ENCODE measurements at places on chromosomes 1 and 21.

- DNase-seq, result no peak
Observed at GRCh38 chr1:70583522-70583921, 172.5 kb downstream of the CTH start.

- no peak for DNase-seq
Observed at GRCh38 chr21:45220071-45220481, 67.6 kb downstream of the POFUT2 start.

DNA sequence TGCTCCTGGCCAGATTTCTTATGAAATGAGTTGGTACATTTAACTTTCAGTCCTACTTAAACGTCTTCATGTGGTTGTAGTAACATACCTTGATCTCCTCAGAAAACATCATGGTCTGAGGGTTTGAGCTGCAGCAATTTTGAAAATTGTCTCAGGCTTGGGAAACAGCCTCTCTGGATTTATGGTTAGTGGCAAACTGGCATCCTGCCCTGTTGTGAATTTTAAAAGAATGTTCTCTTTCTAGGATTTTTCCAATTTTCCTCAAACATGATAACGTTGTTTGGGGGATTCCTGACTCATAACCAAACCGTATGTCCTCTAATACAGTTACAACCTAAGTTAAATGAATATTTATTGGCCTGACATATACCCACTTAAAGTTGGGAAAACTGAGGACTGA, 624.4 kb downstream of the LMO4 start:
- no peak for DNase-seq

- no peak for DNase-seq
Observed at GRCh38 chr1:167710836-167711235, 10.9 kb upstream of the MPZL1 start.

GRCh38 chr1:77831976-77832711, 52.7 kb downstream of the MIGA1 start:
- no peak for DNase-seq

DNA sequence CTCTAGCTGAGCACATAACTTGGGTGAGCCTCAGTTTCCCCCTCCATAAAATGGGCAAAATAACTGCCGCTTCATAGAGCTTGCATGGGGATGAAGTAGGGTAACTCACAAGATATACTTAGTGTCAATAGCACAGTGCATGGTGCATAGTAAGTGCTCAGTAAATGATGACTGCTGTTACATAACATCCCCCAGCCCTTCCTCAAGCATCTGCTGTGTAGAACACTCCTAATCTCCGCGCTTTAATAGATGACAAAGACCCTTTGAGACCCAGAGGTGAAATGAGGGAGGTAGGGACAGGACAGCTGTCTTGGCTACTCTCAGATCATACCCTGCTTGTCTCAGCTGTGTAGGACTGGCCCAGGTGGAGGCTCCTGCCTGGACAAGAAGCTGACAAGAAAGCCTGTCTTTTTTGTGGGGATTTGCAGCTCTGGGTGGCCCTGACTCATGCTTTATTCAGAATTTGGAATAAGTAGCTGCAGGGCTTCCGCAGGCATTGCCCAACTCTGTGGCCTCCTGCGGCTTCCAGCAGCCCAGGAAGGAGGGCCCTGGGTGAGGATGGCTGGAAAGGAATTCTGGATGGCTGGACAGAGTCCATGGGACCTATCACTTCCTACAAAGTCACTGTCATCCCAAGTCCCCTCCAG, 20.7 kb upstream of the PADI4 start:
- DNase-seq, result no peak

- DNase-seq, result no peak
Observed at GRCh38 chr1:98919211-98919610, 85.5 kb downstream of the PLPPR5 start.

GRCh38 chr1:223331929-223332328, 32.0 kb downstream of the SUSD4 start:
- no peak for DNase-seq

DNA sequence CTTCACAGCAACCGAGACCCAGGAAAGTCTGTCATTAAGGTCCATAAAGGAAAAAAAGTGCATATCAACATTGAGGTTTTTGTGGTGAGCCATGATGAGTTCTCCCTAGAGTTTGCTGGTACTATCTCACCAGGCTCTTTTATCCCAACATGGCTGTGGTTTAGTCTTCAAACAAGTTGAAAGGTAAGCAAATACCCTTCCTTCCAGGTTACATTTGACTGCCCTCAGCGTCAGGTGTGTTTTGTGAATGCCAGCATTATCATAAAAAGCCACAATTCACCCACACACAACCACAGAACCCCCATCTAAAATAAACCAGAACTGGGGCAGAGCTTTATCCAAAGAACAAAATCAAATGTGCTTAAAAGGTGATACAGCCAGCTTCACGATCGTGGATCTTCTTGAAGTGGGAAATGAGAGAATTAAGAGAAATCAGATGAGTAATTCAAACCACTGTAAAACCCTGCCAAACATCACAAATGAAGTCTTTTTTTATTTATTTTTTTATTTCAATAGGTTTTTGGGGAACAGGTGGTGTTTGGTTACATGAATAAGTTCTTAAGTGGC, 64.7 kb downstream of the SETD4 start:
- peak; percentile 82 for DNase-seq

DNA sequence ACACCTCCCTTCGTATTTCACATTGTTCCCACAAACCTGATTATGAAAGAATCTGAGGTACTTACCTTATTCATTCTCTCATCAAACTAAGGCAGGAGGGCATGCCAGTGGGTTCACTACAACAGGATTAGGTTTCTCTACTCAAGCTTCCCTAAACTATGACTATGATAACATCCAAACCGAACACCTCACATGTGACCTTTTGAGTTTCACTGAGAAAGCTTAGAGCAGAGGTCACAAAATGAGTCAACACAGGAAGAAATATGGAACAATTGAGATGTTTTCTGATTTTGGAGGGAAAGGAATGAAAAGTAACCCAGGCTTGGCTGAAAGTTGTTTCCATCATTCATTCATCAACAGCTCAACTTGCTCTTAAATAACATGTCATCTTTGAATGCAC, 24.1 kb downstream of the UBR4 start:
- DNase-seq, result no peak

- no peak for DNase-seq
Observed at GRCh38 chr1:47782414-47783166, 214.6 kb downstream of the TRABD2B start.

DNA sequence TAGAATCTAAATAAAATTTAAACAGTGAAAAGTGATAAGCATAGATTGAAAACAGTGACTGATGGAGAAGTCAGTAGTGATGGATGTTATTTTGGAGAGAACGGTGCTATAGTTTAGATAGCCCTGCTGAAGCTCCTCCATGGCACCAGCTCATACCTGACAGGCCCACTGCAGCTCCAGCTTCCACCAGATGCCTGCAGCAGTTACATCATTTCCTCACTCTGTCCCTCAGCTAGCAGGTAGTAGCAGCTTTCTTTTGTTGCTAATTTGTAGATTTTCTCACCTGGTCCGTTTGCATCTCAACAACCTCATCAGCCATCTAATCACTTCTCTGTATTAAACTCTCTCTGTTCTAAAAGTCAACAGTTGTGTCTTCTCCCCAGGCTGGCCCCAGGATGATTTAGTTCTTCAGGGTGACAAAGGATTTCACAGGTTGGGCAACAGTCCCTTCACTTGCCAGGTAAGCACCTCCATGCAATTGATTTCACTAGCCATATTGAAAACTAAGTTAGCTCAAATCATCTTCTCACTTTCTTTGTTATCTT, 128.3 kb downstream of the LMX1A start:
- no peak for DNase-seq

GRCh38 chr1:225578251-225578977, 74.5 kb downstream of the ENAH start:
- no peak for DNase-seq

DNA sequence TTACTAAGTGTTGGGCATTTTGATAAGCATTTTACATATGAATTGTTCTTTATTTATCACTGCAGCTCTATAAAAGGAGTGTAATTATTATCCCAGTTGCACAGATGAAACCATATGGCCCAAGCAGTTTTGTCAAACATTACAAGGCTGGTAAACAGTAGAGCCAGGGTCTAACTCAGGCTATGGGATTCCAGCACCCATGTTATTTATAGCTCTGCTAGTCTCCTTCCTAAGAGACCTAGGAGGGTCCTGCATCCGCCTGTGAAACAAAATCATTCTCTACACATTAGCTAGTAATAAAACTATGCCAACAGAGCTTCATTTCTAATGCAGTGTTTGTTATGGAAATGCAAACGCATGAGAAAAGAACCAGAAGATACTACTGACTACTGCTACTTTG, 58.6 kb downstream of the IL23R start:
- DNase-seq, result no peak

DNA sequence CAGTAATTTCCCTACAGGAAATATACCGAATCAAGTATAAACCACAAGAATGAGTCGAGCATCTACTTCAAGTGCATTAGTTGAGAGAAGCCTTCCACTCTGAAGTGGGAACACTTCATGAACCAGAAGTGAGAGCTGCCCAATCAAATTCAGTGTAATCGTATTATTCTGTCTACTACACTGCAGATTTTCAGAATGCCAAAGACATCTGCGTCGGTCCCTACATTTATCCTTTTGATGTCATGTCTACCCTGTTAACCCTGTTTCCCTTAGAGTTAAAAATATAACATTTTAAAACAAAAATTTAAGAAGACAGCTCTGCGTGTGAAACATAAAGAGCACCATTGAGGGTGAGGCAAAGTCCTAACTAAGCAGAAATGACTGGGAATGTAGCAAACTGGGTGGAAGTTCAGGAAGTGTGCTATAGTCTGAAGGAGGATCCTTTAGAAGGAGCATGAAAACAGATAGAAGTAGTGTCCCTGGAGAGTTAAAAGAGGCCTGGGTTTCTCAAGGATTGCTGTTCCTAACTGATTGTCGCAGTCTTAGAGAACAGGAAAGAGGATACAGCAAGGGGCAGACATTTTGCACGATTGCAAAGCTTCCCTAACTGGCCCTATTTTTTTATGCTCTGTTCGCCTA, 291.2 kb downstream of the PTPRC start:
- peak; percentile 34 for DNase-seq

GRCh38 chr1:218299416-218299815, 14.3 kb downstream of the RRP15 start:
- DNase-seq, result no peak

GRCh38 chr21:25133939-25134338, 473.3 kb downstream of the MRPL39 start:
- no peak for DNase-seq

DNA sequence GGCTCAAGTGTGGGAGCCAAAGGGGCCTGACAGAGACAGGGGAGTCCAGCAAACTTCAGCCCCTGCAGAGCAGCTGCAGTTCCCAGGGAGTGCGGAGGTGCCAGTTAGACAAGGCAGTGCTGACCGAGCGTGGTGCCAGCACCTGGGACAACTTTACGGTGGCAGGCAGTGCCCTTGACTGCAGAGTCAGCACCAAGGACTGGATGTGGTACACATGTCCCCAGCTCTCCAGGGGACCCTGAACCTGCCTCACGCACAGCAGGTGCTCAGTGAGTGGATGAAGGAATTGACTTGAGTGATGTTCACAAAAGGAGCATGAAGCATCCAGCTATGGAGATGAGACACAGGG, 296.5 kb downstream of the SIPA1L2 start:
- no peak for DNase-seq

- DNase-seq, result no peak
Observed at GRCh38 chr21:44838951-44839350, 21.1 kb upstream of the SUMO3 start.

GRCh38 chr1:51313961-51314777, 16.2 kb downstream of the TTC39A start:
- no peak for DNase-seq

DNA sequence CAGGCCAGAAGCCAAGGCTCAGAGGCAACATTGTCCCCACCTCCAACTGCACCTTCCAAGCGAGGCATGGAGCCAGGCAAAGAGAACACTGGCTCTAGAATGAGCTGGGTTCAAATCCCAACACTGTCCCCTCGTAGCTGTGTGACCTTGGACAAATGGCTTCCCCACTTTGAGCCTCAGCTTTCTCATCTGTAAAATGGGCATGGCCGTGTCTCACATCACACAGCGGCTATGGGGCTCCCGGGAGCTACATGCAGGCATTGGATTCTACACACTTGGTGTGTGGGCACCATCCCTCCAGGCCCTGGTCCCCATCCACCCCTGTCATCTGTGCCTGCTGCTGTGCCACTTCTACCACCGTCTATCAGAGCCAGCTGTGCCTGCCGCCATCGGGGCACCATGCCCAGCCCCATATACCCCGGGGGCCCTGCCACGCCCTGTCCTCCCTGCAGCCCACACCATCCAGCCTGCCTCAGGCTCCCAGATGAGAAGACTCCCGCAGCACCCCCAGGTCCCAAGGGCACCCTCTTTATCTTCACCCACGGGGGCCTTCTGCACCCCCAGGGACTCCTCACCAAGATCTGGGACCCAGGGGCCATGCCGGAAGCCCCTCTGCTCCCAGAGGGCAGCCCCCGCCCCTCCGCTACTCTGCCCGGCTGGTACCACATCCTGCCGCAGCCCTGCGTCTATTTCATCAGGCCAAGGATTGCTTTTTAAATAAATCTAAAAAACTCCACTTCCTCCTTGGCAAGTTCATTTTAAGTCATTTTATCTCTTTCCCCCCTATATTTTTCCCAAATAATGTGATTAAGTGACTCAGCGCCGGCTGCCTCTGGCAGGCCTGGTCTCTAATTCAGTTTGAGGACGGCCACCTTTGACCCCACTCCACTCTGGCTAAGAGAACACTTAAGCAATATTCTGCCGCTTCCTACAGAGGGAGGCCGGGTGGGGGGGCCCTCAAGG, 107.8 kb upstream of the TARDBP start:
- DNase-seq, result no peak

DNA sequence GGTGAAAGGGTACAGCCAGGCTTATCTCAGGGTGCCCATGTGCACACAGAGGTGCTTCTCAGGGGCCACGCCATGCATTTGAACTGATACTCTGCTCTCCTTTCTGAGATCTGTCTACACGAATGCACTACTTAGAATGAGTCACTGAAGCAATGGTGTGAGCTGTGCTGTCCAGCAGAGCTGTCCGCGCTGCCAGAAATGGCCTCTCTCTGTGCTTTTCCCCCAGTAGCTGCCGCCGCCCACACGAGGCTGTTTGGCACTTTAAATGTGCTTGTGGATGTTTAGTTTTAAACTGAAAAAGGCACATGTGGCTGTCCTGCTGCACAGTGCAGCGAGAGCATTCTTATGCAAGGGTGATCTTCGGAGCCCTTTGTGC, 87.1 kb upstream of the COL6A1 start:
- no peak for DNase-seq

- DNase-seq, result peak; percentile 21
Observed at GRCh38 chr1:177340601-177341067, 169.9 kb downstream of the BRINP2 start.

DNA sequence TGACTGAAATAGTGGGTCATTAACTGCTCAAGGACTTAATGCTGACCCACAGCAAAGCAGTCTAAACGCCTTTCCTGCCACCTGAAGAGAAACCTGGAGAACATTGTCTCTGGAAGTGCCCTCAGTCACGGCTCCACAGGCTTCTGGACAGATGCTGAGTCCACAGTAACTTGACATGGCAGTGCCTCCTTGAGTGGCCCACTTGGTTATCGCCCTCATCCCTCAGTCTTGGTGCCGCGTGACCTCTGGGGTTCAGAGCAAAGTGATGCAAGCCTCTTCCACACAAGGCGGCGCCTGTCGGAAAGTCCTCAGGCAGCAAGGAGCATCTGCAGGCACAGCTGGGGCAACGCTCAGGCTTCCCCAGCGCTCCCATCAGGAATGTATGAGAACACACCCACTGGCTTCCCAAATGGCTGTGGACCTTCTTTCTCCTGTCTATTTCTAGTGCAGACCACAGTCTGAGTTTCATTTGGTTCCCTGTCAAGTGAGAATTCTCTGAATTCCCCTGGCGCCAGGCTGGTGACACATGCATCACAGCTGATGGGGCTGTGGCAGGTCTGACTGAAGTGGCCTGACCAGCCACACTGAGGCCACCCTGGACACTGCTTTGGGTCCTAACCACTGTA, 13.0 kb upstream of the ANGPTL7 start:
- no peak for DNase-seq

- peak; percentile 80 for DNase-seq
Observed at GRCh38 chr1:230215031-230215430, 148.0 kb downstream of the GALNT2 start.

Data from NCI-H2107 (cell line).